Transverse colon (tissue), 4 donors: ENCODE measurements at places on chromosomes 3 and 15.

DNA sequence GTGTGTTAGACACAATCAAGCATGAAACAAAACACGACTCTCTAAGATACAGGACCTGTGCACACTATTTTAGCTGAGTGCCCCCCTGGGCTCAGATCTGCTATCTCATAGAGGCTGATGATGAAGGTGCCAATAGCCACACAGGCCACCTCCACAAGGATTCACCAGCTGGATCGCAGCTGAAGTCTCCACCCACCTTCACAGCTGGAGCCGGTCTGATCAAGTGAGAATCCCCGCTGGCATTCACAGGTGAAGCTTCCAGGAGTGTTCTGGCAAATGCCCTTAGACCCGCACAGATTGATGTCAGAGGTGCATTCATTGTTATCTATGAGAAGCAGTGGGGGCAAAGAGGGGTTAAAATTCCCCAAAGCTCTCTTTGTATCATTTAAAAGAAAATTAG, 90.1 kb downstream of the DUT start:
- no peaks in the 10 kb centered on the region for H3K36me3 ChIP-seq
- H3K4me3 ChIP-seq, result no peak overlapping the region
- DNase-seq, result no peak
- no peak overlapping the region for H3K27ac ChIP-seq

DNA sequence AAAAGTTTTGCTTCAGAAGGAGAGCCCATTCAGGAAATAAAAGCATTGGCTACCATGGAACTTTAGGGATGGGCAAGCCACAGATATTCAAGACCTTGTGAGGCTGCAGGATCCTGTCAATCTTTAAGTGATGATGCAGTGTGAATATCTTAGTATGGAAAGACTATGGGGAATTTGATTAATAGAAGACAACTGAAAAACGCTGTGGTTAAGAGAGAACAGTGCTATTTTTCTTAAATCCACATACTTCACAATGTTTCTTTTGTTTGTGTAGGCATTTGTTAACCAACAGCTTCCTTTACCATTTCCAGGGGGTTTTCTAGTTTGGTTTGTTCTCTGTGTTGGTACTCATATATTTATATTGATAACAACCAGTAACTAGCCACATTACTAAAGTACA, 90.3 kb downstream of the TMEM212 start:
- no peak for DNase-seq
- H3K36me3 ChIP-seq, result no peaks in the 10 kb centered on the region
- H3K4me1 ChIP-seq, result no peaks in the 10 kb centered on the region
- no peak overlapping the region for H3K4me3 ChIP-seq
- H3K27me3 ChIP-seq, result no peaks in the 10 kb centered on the region

GRCh38 chr15:47439146-47440111, 277.9 kb upstream of the SEMA6D start:
- no peaks in the 10 kb centered on the region for H3K36me3 ChIP-seq
- DNase-seq, result no peak
- H3K27ac ChIP-seq, result peak overlapping the region; percentile 10
- H3K27me3 ChIP-seq, result no peaks in the 10 kb centered on the region
- H3K4me1 ChIP-seq, result no peaks in the 10 kb centered on the region

- no peaks in the 10 kb centered on the region for H3K27me3 ChIP-seq
- no peaks in the 10 kb centered on the region for H3K36me3 ChIP-seq
- peak overlapping the region; percentile 82 for H3K27ac ChIP-seq
These were observed 23.0 kb upstream of the CLDN1 start for GRCh38 chr3:190345027-190345821.

GRCh38 chr3:118272991-118273390, 761.7 kb downstream of the IGSF11 start:
- H3K4me1 ChIP-seq, result no peaks in the 10 kb centered on the region
- H3K4me3 ChIP-seq, result no peak overlapping the region
- no peak overlapping the region for H3K27ac ChIP-seq

DNA sequence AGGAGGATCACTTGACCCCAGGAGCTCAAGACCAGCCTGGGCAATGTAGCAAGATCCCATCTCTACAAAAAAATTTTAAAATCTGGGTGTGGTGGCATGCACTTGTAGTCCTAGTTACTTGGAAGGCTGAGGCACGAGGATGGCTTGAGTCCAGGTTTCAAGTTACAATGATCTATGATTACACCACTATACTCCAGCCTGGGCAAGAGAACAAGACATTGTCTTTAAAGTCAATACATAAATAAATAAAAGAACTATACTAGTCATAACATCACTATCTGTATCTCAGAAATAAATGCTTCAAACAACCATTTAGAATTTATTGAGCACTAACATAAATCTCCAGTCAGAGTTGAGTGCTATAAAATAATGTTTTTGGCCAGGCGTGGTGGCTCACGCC, 8.5 kb upstream of the PHLDB2 start:
- H3K36me3 ChIP-seq, result no peaks in the 10 kb centered on the region
- H3K27ac ChIP-seq, result no peak overlapping the region
- H3K4me1 ChIP-seq, result no peaks in the 10 kb centered on the region
- DNase-seq, result no peak

GRCh38 chr3:69579306-69580041, 159.8 kb upstream of the MITF start:
- no peak for DNase-seq
- no peak overlapping the region for H3K27ac ChIP-seq
- no peaks in the 10 kb centered on the region for H3K27me3 ChIP-seq
- no peak overlapping the region for H3K4me3 ChIP-seq

- peaks cover 11% of the 10 kb centered on the region for H3K4me1 ChIP-seq
- DNase-seq, result peak; percentile 19
- no peaks in the 10 kb centered on the region for H3K27me3 ChIP-seq
- H3K27ac ChIP-seq, result peak overlapping the region; percentile 94
- peak overlapping the region; percentile 88 for H3K4me3 ChIP-seq
These were observed 666 bp upstream of the FAM219B start for GRCh38 chr15:74907163-74907870.

DNA sequence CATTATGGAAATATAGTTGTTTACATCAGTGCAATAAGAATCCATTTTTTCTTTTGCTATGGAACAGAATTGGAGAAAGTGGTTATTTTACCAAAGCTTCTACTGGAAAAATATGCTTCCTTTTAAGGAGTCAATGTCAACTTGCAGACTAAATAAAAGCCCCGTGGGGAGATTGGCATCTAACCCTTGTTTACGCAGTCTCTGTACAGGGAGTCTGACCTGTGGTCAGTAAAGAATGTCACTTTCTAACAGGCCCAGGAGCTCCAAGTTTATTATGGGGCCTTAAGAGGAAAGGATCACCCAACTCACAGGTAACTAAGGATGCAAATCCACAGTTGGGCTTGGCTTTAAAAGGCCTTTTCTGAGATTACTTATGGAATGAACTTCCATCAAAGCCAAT, 1751.2 kb downstream of the SI start:
- no peak overlapping the region for H3K4me3 ChIP-seq
- no peak overlapping the region for H3K27ac ChIP-seq
- H3K4me1 ChIP-seq, result no peaks in the 10 kb centered on the region
- no peaks in the 10 kb centered on the region for H3K27me3 ChIP-seq
- no peak for DNase-seq

DNA sequence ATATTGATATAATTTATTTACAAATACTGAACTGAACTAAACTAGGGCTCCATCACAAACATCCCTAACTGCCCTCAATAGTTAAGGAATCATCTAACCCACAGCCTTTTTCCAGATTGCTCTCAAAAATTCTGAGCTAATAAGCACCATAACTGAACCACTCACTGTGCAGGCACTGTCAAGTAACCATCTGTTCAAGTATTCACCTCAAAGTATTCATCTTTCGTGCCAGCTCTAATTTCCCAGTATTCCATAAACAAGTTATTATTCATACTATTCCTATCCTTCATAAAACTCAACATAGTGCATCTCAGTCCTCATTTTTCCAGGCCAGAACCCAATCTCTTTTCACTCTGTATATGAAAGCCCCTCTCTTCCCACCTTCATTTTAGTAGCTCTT, 41.1 kb downstream of the THBS1 start:
- no peaks in the 10 kb centered on the region for H3K36me3 ChIP-seq
- peak overlapping the region; percentile 84 for H3K27ac ChIP-seq

DNA sequence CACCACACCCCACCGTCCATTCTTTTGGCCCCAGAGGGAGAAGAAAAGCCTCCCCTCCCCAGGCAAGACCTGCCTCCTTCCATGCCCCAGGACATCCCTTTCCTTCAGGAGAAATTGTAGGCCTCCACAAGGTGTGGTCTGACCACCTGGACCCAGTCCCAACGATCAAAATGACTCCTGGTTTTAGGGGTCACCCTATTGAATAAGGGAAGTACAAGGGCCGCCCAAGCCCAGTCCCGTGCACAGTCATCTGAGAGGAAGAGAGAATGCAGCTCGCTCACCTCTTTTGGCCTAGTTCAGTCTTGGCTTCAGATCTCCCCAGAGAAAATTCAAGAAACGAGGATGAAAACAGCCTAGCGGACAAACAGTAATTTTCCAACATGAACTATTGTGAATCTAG, 249.1 kb downstream of the UACA start:
- DNase-seq, result no peak
- H3K4me1 ChIP-seq, result no peaks in the 10 kb centered on the region
- no peak overlapping the region for H3K27ac ChIP-seq
- H3K27me3 ChIP-seq, result no peaks in the 10 kb centered on the region
- no peaks in the 10 kb centered on the region for H3K36me3 ChIP-seq

- no peak overlapping the region for H3K27ac ChIP-seq
- DNase-seq, result peak; percentile 82
- no peaks in the 10 kb centered on the region for H3K36me3 ChIP-seq
- no peak overlapping the region for H3K4me3 ChIP-seq
- H3K27me3 ChIP-seq, result peaks cover 30% of the 10 kb centered on the region
These were observed 3.9 kb upstream of the CAMKV start for GRCh38 chr3:49873623-49874022.

GRCh38 chr3:84960581-84960980, 1.8 kb downstream of the CADM2 start:
- no peak for DNase-seq
- H3K4me3 ChIP-seq, result no peak overlapping the region
- peaks cover 50% of the 10 kb centered on the region for H3K27me3 ChIP-seq
- no peak overlapping the region for H3K27ac ChIP-seq

- H3K27me3 ChIP-seq, result no peaks in the 10 kb centered on the region
- H3K4me1 ChIP-seq, result peaks cover 49% of the 10 kb centered on the region
- no peaks in the 10 kb centered on the region for H3K36me3 ChIP-seq
- peak overlapping the region; percentile 73 for H3K4me3 ChIP-seq
These were observed 585 bp downstream of the CSK start for GRCh38 chr15:74782259-74783071.

- H3K36me3 ChIP-seq, result no peaks in the 10 kb centered on the region
- no peak for DNase-seq
- H3K27me3 ChIP-seq, result no peaks in the 10 kb centered on the region
- peaks cover 16% of the 10 kb centered on the region for H3K4me1 ChIP-seq
These were observed 34.2 kb downstream of the HMCES start for GRCh38 chr3:129312671-129313414.

DNA sequence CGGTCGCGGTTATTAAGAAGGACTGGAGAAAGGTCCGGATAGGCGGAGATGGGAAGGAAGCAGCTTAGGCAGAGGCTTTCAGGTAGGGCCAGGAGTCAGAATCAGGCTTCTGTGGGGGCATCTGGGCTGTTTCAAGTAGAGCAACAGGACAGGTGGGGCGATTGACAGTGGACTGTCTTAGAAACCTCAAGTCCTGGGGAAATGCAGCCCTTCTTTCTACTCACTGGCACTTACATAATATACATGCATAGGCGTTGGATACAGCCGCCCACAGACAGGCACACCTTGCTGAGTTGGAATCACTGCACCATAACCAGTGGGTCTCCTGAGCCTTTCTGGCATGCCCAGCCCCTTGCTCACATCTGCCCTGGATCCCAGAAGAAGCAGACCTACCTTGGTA, 730 bp downstream of the MYD88 start:
- H3K4me1 ChIP-seq, result peaks cover 43% of the 10 kb centered on the region
- peak overlapping the region; percentile 62 for H3K4me3 ChIP-seq
- H3K36me3 ChIP-seq, result peaks cover 9% of the 10 kb centered on the region
- no peaks in the 10 kb centered on the region for H3K27me3 ChIP-seq

- H3K27ac ChIP-seq, result peak overlapping the region; percentile 95
- no peaks in the 10 kb centered on the region for H3K27me3 ChIP-seq
- H3K4me3 ChIP-seq, result no peak overlapping the region
- H3K4me1 ChIP-seq, result peaks cover 90% of the 10 kb centered on the region
- DNase-seq, result no peak
These were observed 1.9 kb upstream of the CCDC9B start for GRCh38 chr15:40342416-40343320.

DNA sequence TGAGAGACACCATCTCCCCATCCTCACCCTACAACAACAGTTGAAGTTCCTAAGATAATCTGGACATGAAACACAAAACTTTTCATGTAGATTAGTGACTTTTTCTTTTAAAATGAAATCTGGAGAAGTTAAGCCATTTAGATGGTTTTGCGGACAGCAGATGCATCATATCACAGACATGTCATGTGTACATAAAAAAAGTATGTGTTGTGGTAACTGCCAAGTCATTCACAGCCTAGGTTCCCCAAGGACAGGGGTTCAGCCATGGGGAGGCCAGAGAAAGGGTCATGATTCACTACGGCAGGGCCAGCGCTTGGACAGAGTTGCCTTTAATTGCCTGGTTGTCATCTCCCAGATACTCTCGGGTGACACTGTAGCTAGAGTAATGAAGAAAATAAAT, 163.2 kb downstream of the PDZRN3 start:
- no peaks in the 10 kb centered on the region for H3K4me1 ChIP-seq
- H3K4me3 ChIP-seq, result no peak overlapping the region
- no peak overlapping the region for H3K27ac ChIP-seq
- no peak for DNase-seq
- H3K36me3 ChIP-seq, result no peaks in the 10 kb centered on the region

DNA sequence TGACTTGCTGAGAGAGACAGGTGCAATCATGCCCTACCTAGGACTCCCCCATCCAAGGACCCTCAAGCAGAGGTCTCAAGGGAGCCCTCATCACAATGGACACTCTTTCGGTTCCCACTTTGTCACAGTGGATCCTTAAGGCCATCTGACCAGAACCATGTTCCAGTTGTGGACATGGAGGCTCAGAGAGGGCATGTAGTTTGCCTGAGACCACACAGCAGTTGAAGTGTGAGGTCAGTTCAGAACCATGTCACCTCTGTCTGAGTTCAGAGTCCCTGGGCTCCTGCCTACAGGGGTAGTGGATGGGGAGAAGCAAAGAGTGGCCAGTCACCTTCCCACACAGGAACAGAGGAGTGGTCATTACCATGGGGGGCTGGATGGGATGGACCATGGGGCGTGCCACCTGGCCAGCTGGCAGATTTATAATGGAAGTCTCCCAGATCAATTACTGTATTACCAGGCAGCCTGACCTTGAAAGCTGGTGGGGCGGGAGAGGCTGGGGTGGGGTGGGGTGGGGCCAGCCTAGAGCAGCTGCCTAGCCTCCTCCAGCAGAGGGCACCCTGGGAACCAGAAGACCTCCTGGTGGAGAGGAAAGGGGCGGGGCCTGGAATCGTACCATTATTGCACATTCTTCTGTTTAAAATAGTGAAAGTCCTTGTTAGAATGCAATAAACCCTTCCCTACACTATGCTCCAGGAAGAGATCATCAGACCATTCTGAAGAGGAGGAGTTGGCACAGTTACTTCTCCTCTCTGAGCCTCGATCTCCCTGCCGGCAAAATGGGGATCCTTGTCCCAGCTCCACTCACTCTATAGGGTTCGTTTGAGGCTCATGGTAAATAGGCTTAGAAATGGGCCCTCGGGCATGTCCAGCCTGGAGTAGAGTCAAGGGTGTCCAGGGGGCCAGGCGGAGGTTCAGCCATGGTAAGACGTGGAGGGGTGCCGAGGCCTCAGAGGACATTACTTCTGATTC, 26.9 kb upstream of the LINGO1 start:
- no peaks in the 10 kb centered on the region for H3K36me3 ChIP-seq
- peaks cover 9% of the 10 kb centered on the region for H3K4me1 ChIP-seq
- no peak overlapping the region for H3K4me3 ChIP-seq
- H3K27ac ChIP-seq, result no peak overlapping the region
- H3K27me3 ChIP-seq, result peaks cover 4% of the 10 kb centered on the region
- DNase-seq, result peak; percentile 82

GRCh38 chr15:65646486-65646885, 24.7 kb downstream of the SLC24A1 start:
- no peaks in the 10 kb centered on the region for H3K27me3 ChIP-seq
- H3K36me3 ChIP-seq, result no peaks in the 10 kb centered on the region
- no peak overlapping the region for H3K4me3 ChIP-seq
- H3K27ac ChIP-seq, result no peak overlapping the region
- DNase-seq, result no peak
